Ovary (tissue), 10 donors: ENCODE measurements at places on chromosomes 4 and X. TPM values are rescaled to one million over a fixed set of nuclear protein-coding genes. Genes with fewer than 3 reads are reported as not detected.

DNA sequence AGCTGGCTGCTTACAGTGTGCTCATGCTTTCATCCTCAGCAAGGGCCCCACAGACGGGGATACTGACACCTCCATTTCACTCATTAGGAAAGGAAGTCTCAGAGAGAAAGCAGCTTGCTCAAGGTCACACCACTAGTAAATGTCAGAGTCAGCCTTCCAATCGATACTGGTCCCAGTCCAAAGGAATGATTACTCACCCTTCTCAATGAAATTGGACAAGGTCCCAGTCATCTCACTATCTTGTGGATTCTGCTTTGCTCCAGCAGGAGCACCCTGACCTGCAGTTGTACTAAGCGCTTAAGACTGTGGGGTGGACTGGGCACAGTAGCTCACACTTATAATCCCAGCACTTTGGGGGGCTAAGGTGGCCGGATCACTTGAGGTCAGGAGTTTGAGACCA, 132.2 kb upstream of the SLC34A2 start:
- no peak for DNase-seq

- no peak for DNase-seq
Measured at GRCh38 chrX:13248867-13249486, 70.9 kb downstream of the ATXN3L start.

- DNase-seq, result peak; percentile 31
Measured at GRCh38 chr4:94758700-94759399, 1.1 kb downstream of the BMPR1B start.

ZNF711 gene
- total RNA-seq, result 5.8 TPM

DNA sequence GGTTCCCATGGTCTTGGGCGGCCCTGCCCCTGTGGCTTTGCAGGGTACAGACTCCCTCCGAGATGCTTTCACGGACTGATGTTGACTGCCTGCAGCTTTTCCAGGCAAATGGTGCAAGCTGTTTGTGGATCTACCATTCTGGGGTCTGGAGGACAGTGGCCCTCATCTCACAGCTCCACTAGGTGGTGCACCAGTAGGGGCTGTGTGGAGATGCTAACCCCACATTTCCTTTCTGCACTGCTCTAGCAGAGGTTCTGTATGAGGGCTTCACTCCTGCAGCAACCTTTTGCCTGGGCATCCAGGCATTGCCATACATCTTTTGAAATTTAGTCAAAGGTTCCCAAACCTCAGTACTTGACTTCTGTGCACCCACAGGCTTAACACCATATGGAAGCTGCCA, 176.1 kb downstream of the DCAF12L1 start:
- no peak for DNase-seq

C1GALT1C1 gene
- 28.0 TPM for total RNA-seq

MAGEA2 gene
- total RNA-seq, result not detected

ZNF157 gene
- total RNA-seq, result 1.1 TPM

GRCh38 chr4:17376205-17376604, 135.7 kb downstream of the QDPR start:
- DNase-seq, result no peak

KCTD8 gene
- 2.0 TPM for total RNA-seq

DNA sequence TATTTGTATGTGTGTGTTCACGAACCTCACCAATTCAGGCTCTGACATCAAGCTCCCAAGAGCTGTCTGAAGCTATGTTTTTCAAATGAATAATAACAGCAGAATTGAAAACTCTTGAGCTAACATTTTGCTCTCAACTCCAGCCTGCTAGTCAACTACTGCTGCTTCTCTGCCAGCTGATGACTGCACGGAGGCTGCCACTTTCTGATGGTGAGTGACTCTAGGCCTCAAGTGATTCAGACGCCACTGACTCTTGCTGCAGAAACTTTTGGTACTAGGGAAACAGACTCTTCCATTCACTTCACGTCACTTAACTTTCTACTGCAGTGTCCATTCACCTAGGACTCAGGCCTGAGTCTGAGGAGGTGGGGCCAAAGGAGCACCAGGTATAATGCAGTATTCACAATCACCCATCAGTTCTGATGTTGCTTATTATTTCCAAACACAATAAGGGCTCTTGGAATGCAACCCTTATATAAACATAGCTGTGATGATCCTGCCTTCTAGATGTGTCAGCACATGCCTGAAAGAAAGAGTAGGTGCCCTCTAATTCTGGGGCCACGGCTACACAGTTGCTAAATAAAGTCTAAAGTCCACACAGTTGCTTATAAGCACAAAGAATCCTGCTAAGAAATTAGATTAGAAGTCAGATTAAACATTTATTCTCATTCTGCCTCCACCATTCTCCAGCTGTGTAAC, 16.0 kb downstream of the PRDM8 start:
- no peak for DNase-seq

TGIF2LX gene
- total RNA-seq, result not detected

- DNase-seq, result no peak
Measured at GRCh38 chr4:89072921-89073320, 15.9 kb upstream of the FAM13A start.

NSUN7 gene
- total RNA-seq, result 12.5 TPM

GRCh38 chrX:148620023-148620422, 119.6 kb downstream of the AFF2 start:
- no peak for DNase-seq

DNA sequence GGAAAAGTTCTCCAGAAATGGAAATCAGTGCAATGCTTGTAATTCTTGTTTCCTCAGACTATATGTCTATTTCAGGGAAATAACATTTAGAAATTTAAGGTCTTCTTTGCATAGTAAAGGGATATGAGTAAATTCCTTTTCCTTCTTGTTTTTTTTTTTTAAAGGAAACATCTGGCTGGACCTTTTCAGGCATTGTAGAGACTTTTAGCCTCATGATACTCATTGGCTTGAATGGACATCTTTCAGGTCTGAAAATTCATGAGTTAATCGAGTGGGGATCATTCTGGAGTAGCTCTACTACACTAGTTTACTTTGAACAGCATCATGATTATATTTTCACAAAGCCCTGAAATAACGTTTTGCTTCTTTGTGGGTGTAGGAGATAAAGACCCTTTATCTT, 88.6 kb upstream of the CBLL2 start:
- DNase-seq, result no peak

- DNase-seq, result no peak
Measured at GRCh38 chr4:41939016-41939626, 3.9 kb downstream of the TMEM33 start.

DNA sequence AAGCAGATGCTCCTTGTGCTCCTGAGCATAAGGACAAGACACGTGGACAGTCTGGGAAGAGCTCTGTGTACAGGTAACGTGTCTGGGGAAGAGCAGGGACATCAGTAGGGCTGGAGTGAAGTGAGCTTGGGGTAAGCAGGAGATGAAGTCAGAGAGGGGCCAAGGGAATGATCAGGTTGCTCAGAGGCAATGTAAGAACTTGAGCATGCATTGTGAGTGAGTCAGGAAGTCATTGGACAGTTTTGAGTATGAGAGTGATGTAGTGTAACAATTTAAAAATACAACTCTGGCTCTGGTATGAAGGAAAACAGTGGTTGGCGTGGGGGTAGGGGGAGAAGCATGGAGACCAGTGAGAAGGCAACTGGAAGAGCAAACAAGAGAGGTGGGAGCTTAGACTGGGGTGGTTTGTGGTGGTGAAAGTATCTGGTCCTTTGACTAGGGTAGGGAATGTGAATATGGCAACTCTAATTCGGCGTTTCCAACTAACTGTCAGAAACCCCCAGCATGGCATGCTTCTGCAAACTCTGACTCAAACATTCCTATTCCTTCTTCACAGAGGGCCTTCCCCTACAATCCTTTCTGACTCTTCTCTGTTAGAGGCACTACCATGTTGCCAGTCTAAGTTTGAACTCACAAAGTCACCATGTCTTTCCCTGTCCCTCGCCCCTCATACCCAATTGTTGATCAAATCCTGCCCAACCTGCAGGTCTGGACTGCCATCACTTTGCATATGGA, 57.2 kb downstream of the STBD1 start:
- DNase-seq, result no peak

DNA sequence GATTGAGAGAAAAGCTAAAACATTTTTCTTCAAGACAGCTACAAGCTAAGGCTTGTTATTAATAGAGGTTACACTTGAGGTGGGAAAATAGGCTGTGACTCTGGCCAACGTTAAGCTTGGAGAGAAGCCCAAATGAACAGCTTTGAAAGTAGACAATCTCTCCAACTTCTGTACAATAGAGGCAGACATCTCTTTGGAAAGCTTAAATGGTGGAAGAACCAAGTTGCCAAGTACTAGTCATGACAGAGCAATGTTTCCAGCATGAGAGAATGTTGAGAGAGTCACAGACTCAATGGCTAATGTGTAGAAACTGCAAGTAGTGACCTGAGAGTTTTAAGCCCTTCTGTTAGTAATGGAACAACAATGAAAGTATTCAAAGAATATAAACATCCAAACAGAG, 298.1 kb downstream of the INPP4B start:
- DNase-seq, result no peak

DNA sequence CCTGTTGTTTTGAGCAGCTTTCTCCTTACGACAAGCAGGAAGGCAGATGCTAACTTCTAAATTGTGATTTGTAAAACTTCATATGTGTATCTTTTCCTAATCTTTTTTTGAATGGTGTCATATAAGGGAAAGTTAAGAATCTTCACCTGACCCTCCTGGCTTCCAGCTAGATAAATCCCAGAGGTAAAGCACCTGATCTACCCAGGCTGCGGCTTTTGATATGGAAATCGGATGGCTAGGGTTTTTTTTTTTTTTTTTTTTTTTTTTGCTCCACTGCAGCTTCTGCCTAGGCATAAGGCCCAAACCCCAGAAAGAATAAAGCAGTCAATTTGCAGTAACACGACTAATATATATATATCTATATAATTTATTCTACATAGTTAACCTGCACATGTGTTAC, 10.0 kb downstream of the MAB21L2 start:
- DNase-seq, result no peak

GRCh38 chrX:68710870-68711576, 63.6 kb downstream of the STARD8 start:
- DNase-seq, result peak; percentile 27

NIPAL1 gene
- total RNA-seq, result 1.8 TPM

DNA sequence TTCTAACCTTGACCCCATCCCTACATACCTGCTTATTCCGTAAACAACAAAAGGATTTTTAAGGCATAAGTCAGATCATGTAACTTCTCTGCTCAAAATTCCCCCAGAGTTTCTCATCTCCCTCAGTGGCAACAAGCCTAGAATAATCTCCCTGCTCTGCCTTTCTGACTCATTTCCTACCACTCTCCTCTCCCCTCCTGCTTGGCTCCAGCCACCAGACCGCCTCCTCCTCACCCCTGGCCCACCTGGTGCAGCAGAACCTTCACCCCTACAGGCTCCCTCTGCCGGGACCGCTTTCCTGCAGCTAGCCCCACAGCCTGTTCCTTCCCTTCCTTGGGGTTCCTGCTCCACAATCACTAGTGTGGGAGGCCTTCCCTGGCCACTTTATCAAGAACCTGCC, 32.1 kb downstream of the TSPAN5 start:
- DNase-seq, result peak; percentile 86
